Hypothalamus (tissue), 51 donors: ENCODE measurements at places on chromosomes 1 and 21.

DNA sequence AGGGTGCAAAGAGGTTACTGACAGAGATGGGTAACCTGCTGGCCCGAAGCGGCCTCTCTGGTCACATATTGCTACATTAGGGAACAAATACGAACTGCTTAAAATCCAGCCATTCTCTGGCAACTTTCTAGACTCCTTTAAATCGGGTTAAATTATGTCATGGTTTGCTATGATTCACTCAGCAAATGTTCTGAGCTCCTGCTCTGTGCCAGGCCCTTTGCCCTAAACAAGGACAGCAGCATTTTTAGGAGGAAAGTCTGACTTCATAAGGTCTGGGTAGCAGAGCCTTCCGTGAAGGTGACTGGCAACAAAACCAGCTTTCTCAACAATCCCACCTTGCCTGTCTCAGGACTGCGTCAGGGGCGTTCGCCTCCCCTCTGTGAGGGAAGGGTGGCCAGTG is 15.4 kb downstream of the ZP4 start:
- no peak for DNase-seq

DNA sequence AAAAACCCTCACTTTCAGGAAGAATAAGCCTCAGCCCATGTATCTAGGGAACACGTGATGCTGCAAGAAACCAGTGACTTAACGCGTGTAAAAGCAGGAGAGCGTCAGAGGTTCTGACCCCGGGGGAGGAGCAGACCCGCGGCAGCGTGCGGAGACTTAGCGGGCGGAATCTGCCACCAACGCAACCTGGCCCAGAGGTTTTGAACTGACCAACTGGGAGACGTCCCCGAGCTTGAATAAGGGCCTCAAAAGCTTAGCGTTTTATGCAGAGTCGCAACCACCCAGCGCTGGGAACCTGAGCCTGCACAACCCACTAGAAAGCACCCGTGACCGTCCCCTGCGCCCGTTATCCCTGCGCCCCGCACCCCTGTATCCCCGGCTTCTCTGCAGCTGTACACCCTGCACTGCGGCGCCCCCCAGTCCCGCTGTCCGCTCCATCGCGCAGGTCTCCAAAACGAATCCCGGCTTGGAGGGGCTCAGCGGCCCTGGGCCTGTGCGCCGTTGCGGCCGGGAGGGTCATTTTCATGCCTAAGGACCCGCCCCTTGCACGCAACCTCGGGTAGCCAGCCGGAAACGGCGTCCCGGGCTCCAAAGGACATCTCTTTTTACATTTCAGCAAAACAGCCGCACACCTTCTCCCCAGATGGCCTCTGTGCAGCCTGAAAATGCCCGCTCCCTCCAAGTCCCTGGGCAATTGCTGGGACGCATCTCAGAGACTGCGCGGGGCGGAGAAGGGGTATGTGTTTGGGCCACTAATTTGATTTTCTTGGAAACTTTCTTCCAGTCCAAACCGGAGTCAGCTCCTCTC is 29.4 kb upstream of the TRIM17 start:
- no peak for DNase-seq

- no peak for DNase-seq
Observed at GRCh38 chr1:19786988-19787423, 12.7 kb downstream of the TMCO4 start.

- DNase-seq, result no peak
Observed at GRCh38 chr21:45283611-45284455, 3.9 kb downstream of the POFUT2 start.

DNA sequence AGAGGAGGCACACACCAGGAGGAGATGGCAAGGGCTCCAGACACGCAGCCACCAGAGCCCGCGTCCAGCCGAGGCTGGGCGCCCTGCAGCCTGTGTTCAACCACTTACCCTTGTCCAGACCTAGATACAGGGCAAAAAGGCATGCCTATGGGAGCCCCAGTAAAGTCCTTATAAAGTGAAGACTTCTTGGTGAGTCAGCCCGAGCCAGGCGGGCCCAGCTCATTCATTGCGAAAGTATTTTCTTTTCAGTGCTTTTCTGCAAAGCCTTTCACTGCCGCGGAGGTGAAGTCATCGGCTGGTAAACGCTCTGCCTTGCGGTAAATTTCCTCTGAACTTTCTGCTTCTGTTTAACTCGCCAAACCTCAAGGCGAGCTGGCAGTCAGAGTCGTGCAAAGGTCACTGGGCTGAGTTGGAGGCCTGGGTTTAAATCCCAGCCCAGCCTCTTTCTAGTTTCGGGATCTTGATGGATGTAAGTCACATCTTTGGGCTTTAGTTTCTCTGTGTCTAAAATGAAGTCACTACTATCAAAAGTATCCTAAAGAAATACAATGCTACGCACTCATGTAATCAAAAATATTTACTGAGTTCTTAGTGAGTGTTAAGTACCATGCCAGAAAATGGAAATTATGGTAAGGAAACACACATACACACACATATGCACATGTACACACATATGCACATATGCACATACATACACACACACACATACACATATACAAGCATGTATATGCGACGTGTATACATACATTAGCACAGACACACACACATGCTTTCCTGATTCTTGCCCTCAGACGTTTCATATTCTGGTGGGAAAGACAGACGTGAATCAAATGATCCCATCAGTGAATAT is 54.7 kb upstream of the IFFO2 start:
- DNase-seq, result peak; percentile 19

DNA sequence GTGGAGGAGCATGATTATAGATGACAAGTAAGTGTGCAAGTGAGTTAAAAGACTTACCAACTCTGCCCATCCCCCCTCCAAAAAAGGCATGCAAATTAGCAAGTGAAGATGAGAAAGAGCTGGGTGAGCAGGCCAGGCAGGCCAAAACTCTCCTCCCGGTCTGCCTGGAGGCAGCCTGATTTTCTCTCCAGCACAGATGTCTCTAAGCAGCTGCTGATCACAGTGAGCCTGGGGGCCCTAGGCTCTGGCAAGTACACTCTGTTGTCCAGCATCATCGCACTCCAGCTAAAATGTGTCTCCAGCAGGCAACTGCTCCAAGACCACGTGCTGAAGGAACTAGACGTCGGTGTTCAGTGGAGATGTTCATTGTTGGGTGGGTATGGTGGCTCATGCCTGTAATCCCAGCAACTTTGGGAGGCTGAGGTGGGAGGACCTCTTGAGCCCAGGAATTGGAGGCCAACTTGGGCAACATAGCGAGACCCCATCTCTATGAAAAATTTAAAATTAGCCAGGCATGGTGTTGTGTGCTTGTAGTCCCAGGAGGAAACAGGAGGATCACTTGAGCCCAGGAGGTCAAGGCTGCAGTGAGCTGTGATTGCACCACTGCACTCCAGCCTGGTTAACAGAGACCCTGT is 56.7 kb upstream of the PUM1 start:
- DNase-seq, result no peak

GRCh38 chr1:185309566-185309965 is 7.5 kb downstream of the IVNS1ABP start:
- DNase-seq, result no peak

- DNase-seq, result peak; percentile 38
Observed at GRCh38 chr1:212699625-212700222, at the start of gene BATF3. BATF3 (minus strand) TSS chr1:212699840; CDS start chr1:212699762, 78 bp downstream.

DNA sequence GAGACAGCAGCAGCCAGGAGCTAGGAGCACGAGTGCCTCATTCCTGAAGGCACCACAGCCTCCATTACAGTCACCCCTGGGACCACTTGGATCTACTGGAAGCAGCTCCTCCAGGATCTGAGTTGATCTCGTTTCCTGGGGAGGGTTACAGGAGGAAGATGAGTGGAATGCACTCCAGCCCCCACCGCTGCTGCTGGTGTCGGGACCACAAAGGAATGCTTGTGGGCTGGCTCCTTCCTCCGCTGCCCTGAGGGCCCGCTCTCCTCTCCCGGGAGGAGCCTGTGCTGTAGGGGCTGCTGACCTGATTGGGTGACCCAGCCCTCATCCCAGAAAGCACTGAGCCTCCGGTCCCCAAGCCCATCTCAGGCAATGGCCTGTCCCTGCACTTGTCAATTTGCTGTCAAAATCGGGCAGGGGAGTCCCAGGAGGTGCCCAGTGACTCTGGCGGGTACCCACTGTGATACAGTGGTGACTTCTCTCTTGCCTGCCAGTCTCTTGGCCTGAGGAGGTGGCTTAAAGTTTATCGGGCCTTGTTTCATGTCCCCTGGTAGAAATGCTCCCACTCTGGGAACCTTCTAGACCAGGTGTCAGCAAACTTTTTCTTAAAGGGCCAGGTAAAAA is 23.1 kb downstream of the IL10RB start:
- no peak for DNase-seq

- DNase-seq, result no peak
Observed at GRCh38 chr1:43636006-43636641, 13.8 kb upstream of the KDM4A start.

DNA sequence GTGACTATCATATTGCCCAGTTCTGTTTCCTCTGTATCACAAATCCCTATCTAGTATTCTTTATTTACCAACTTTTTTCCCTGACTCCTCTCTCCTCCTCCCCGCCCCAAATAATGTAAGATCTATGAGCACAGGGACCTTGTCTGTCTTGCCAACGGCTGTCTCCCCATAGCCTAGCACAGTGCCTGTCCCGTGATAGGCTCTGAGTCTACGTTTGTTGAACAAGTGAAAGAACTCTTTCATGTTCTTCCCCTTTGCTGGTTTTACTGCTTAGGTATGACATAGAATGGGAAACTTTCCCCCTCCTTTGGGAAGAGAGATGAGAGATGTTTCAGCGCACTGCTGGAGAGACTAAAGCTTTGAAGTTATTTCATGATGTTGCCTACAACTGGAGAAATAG is 367.0 kb downstream of the PRDM2 start:
- no peak for DNase-seq

GRCh38 chr1:22208268-22208972 is 65.5 kb upstream of the WNT4 start:
- DNase-seq, result no peak

DNA sequence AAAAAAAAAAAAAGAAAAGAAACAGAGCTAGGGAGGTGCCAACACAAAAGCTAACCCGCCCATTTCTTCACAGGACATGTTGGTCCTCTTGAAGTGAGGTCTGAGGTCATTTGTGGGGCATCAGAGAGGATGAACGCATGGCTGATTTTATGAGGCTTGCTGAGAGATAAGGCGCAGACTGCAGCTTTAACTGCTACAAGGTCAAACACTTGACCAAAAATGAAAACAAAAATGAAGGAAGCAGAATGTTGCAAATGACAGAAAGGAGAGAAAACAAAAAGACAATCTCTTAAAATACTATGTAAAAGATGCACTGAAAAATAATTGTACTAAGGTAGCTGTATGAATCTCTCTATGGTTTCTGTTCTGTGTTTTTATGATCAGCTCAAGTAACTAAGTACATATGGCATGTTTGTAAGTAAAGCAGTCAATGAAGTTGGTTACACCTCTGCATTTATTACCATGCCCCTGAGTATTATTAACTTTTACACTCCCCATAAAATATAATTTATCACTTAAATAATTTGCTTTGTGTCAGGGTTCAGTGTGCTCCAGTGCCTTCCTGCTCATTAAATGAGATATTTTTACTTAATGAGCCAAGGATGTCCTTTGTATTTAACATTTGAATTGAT is 249.1 kb upstream of the NR5A2 start:
- DNase-seq, result no peak

DNA sequence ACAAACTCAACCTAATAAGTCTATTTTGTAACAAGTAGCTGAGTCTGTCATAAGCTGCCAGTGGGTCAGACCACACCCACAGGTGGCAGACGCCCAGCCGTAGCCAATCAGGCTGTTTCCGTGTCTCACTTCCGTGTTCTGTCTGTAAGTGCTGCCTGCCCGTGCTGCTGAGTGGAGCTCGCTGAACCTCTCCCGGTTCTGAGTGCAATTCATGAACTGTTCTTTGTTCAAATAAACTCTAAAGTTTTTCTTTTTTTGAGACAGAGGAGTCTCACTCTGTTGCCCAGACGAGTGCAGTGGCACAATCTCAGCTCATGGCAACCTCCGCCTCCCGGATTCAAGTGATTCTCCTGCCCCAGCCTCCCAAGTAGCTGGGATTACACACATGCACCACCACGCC is 25.1 kb downstream of the POFUT2 start:
- DNase-seq, result no peak

GRCh38 chr1:177448036-177448615 is 277.4 kb downstream of the BRINP2 start:
- DNase-seq, result no peak

- no peak for DNase-seq
Observed at GRCh38 chr1:179798864-179799516, 55.9 kb downstream of the FAM163A start.

GRCh38 chr1:186735463-186735862 is 55.2 kb upstream of the PTGS2 start:
- no peak for DNase-seq

- DNase-seq, result no peak
Observed at GRCh38 chr1:10897981-10898728, 101.7 kb upstream of the CASZ1 start.

DNA sequence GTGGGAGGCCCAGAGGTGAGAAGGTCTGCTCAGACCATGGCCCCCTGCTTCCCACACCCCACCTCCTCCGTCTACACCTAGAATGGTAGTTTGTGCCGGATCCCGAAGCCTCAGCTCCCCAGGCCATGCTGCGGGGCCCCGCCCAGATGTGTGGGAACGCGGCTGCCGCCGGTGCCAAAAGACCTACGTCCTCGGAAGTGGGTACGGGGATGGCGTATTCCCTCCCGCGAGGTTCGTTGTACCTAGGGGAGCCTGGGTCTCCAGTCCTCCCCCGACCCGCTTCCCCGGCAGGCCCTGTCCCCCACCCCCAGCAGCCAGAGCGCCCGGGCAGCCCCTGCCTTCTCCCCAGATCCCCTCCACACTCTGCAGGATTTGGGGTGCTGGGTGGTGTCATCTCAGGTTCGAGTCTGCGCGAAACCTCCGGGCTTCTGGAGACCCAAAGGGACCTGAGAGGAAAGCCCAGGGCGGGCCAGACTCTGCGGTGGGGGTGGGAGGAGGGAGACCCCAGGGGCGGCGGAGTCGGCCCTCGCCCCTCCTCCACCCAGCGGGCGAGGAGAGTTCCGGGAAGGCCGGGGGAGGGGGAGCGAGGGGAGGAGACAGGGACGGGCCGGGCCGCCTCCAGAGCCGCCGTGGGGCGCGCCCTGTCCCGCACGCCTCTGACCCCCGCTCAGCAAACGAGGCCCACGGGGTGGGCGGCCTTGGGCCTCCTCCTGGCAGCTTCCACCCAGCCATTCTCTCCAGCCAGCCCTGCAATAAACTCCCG is 6.2 kb upstream of the PRDM16 start:
- DNase-seq, result no peak

- no peak for DNase-seq
Observed at GRCh38 chr21:15264084-15264665, 199.4 kb upstream of the NRIP1 start.

DNA sequence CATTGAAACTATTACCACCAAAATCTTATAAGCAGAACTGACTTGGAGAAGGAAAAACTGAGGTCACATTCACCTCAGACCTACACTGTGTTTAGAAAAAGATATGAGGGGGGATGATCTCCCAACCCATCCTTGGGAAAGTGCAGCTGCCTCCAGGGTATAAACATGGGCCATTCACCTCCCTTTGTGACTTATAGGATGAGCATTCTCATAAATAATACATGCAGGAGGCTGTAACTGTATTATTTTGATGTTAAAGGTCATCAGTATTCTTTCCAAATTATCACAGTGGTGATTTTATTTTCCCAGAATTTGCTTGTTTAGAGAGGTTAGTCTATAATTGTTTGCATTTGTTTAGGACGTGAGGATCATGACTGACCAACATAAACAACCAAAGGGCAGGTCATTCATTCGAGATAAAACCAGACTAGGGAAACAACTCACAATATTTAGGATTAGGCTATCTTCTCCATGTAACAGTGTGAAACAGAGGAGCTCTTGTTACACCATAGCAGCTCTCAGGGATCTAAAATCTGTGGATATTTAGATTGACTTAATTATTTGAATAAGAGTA is 109.2 kb upstream of the NR5A2 start:
- no peak for DNase-seq

GRCh38 chr1:26782521-26783212 is 5.1 kb upstream of the PIGV start:
- DNase-seq, result no peak

- DNase-seq, result no peak
Observed at GRCh38 chr1:205183676-205184335, 27.7 kb downstream of the DSTYK start.
